ENCODE measurements at places on chromosomes 1 and 21. TPM values are rescaled to one million over a fixed set of nuclear protein-coding genes. Genes with fewer than 3 reads are reported as not detected.

The PLPPR4 gene
- 126 TPM for total RNA-seq

The CELA3A gene
- not detected for total RNA-seq

The NECTIN4 gene
- not detected for total RNA-seq

The OR6N2 gene
- total RNA-seq: not detected

The CDA gene
- total RNA-seq: not detected

The ADORA1 gene
- total RNA-seq: 29.8 TPM

The HSD3B1 gene
- not detected for total RNA-seq

The NUDT17 gene
- 8.5 TPM for total RNA-seq

The GIPC2 gene
- total RNA-seq: 0.46 TPM

The S1PR1 gene
- total RNA-seq: 49.8 TPM

The LIPI gene
- total RNA-seq: not detected

The S100A8 gene
- 13.1 TPM for total RNA-seq

The NFIA gene
- total RNA-seq: 36.9 TPM

The ANKRD34A gene
- 2.5 TPM for total RNA-seq

The UBXN10 gene
- total RNA-seq: 7.4 TPM

The PTCH2 gene
- 1.2 TPM for total RNA-seq

The ZP4 gene
- total RNA-seq: not detected

The LCE3D gene
- not detected for total RNA-seq
